Stimulated activated CD8-positive, alpha-beta memory T cell treated with anti-CD3 and anti-CD28 coated beads, Interleukin-2, amount 100 ng/mL, for 1 hour (primary cell): ENCODE measurements at places on chromosomes 1 and 21.

DNA sequence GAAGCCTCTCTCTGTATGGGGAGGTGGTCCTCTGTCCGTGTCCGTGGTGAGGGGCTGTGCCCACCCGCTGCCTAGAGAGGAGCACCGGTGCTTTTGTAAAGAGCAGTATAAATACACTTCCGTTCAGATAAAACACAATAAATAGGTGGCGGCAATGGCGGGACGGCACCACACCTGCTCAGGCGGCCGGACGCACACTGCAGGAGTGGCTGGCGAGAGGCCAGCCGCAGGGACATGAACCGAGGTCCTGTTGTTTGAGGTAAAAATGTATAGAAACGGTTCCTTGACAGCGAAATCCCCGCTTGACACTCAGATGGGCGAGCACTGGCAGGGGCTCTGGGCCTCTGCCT lies 40.8 kb downstream of the KRTAP10-1 start:
- no peak for DNase-seq

DNA sequence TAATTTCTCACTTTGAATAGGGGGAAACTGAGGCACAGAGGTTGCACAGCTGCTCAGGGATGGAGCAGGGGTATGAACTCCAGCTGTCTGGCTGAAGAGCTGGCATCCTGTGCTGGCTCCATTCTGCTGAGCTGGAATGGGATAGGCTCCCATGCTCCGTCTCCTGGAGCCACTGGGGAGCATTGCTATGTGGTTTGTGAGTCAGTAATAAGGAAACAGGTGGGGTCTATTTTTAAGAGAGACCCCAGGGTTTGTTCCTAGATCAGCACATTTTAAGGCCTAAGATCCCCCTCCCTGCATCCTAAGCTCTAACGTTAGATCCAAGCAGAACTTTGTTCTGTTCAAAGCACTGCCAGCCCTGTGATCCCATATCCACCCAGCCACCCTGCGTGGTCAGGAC lies 72.2 kb downstream of the LACTBL1 start:
- DNase-seq = no peak

DNA sequence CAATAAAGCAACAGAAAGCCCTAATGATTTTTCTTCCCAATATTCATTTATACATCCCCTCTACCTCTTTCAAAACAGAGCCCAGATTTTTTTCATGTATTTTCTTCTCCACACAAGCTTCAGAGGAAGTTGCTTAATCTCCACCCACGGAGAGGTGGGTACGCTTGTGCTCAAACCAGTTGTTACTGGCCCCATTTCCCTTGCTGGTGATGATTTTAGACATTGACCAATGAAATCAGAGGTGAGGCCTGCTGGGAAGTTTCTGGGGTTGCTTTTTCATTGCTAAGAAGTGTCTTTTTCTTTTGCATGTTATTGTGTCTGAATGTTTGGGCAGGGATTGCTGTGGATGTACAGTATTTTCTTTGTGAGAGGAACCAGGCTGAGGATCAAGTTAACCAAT lies 448.1 kb upstream of the B3GALT2 start:
- DNase-seq = no peak

GRCh38 chr1:47924270-47925048 lies 72.7 kb downstream of the TRABD2B start:
- no peak for DNase-seq

GRCh38 chr1:211915924-211916323 lies 85.4 kb upstream of the LPGAT1 start:
- no peak for DNase-seq

DNA sequence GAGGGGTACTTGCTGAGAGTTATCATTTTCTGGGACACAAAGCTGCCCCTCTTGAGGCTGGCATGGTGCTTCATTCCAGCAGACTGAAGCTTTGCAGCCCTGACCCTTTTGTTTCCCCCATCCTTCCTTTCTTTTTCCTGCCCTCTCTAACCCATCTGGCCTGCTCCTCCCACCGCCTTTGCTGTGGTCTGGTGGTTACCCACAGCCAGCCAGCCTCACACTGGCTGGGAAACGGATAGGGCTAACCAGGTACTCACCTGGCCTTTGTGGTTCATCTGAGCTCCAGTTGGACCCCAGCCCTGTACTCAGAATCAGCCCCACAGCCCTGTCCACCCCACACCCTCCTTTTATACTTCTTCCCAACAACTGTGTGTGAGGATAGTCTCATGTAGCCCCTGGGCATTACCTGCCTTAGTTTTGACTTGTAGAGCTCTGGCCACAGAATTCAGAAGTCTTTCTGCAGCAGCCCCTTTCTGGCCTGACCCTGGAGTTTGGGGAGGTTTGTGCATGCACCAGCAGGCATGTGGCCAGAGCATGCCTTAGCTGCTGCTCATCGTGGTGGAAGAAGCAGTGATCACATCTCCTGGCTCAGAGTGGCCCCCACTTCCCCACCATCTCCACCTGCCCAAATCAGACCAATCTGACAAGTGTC lies 138.0 kb downstream of the TRABD2B start:
- no peak for DNase-seq

- no peak for DNase-seq
These were observed 494 bp downstream of the NT5C1A start for GRCh38 chr1:39671433-39671792.

GRCh38 chr1:199982606-199983005 lies 44.9 kb upstream of the NR5A2 start:
- DNase-seq = no peak

- DNase-seq = no peak
These were observed 620.3 kb upstream of the PLXNA2 start for GRCh38 chr1:208864366-208864965.

- DNase-seq = no peak
These were observed 9.7 kb upstream of the TENT5C start for GRCh38 chr1:117596023-117596720.

GRCh38 chr1:231170875-231171274 lies 9.0 kb downstream of the TRIM67 start:
- DNase-seq = no peak

- no peak for DNase-seq
These were observed 91.8 kb downstream of the CHD1L start for GRCh38 chr1:147334292-147334691.

- DNase-seq = no peak
These were observed 54.3 kb downstream of the NBPF6 start for GRCh38 chr1:108504447-108504846.
